ENCODE measurements at places on chromosomes 11 and 22.

DNA sequence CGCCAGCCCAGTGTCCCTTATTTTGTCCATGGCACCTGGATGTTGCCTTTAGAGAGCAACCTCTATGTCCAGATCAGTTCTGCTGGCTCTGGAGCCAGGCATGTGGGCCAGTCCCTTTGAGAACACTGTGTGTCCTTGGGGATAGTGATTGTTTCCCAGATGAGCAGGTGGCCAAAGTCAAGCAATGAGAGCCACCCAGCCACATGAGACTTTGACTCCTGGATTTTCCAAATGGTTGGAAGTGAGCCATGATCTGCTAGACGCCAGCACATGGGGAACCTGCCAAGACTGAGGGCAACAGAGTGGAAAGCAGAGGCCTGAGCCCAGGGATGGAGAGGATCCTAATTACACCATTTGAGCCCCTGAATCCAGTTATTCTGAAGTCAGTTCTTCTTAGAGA, 479.8 kb downstream of the OPCML start:
- no peak for DNase-seq

DNA sequence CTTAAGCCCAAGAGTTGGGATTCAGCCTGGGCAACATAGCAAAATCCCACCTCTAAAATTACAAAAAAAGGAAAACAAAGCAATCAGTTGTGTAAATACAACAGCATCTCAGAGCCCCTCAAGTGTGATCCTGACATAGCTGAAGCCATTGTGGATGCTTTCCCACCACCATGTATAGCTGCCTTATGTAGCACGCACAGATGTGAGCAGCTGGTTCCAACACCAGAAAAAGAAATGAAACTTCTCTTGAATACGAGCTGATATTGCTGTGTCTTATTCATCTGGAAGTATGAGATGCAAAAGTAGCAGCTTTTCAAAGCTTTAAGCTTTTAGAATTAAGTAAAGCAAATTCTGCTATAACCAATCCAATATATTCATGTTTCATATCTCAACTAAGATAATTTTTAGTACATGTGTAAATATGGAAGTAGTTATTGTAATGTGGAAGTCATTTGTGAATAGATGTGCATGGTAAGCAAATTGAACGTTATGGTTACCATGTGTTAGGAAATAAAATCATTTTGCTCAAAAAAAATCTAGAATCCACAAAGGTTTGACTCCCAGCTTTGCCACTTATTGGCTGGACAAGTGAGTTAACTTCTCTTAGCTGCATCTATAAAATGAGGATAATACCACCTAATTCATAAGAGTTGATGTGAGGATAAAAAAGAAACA, 63.2 kb downstream of the SGSM3 start:
- DNase-seq, result no peak

- DNase-seq, result no peak
Observed at GRCh38 chr11:36248436-36248835, 40.8 kb downstream of the COMMD9 start.

DNA sequence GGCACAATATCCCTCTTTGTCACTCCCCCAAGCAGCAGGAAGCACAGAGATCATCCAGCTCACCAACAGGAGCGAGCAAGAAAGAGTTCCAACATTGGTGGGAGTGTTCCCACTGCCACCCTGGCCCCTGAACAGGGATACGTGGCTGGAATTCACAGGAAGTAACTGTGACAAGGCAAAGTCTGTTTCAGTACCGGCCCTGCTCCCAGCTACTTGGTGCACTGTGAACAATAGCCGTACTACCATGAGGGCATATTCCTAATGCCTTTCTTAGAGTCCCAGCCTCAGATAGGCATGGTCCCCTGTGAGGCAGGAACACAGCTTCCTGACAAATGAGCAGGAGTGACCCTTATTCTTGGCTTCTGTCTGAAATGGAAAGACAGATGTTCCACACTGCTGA, 1.8 kb upstream of the SLC37A2 start:
- DNase-seq, result no peak

DNA sequence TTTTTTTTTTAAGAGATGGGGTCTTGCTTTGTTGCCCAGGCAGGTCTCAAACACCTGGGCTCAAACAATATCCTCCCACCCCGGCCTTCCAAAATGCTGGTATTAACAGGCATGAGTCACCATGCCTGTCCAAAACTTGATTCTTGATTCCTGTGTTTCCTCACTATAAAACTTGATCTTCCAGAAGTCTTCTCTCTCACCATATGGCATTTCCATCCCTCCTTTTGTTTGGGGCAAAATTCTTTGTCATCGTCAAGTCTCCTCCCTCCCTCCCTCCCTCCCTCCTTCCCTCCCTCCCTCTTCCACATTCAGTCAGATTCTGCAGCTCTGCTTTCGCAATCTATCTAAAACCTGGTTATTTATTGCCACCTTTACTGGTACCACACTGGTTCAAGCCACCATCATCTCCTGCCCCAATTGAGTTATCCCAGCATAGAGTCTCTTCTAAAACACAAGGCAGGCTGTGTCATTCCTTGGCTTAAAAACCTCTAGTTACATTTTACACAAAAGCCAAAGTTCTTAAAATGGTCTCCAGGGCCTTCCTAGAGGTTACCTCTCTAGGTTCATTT, 65.0 kb upstream of the HORMAD2 start:
- no peak for DNase-seq

GRCh38 chr11:118980191-118980881, 8.8 kb downstream of the FOXR1 start:
- DNase-seq, result no peak

GRCh38 chr11:27397624-27398399, 34.8 kb upstream of the CCDC34 start:
- DNase-seq, result no peak

- DNase-seq, result no peak
Observed at GRCh38 chr11:117868088-117868487, 8.4 kb downstream of the FXYD6 start.

All from activated CD4-positive, alpha-beta T cell treated with anti-CD3 and anti-CD28 coated beads for 24 hours (primary cell).